C1 segment of cervical spinal cord (tissue), 14 donors: ENCODE measurements at places on chromosomes 7 and 10.
A peak's percentile ranks its signal among the peaks of the same experiment; 100 is the strongest.

DNA sequence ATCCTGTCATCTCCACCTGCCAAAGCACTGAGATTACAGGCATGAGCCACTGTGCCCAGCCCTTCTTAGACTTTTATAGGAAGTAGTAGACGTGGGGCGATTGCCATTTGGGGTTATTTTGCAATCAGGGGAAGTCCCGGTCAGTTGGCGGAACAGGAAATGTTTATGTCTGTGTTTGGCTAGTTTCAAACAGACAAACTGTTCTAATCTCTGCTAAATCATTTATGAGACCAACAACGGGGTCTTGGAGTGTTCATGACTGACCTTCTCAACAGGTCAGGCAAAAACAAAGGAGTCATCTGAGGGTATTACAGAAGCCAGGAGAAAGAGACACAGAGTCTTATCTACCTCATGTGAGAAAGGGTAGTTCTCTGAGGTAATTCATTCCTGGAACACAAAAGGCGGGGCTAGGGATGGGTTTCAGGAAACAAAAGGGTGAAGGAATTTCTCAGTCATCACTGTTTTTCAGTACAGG lies 6.6 kb upstream of the TPK1 start:
- peak; percentile 13 for DNase-seq

- no peak for DNase-seq
These were observed 285.4 kb downstream of the ACTR3B start for GRCh38 chr7:153044981-153045380.

GRCh38 chr7:45325378-45325777 lies 167.8 kb downstream of the RAMP3 start:
- DNase-seq, result no peak

DNA sequence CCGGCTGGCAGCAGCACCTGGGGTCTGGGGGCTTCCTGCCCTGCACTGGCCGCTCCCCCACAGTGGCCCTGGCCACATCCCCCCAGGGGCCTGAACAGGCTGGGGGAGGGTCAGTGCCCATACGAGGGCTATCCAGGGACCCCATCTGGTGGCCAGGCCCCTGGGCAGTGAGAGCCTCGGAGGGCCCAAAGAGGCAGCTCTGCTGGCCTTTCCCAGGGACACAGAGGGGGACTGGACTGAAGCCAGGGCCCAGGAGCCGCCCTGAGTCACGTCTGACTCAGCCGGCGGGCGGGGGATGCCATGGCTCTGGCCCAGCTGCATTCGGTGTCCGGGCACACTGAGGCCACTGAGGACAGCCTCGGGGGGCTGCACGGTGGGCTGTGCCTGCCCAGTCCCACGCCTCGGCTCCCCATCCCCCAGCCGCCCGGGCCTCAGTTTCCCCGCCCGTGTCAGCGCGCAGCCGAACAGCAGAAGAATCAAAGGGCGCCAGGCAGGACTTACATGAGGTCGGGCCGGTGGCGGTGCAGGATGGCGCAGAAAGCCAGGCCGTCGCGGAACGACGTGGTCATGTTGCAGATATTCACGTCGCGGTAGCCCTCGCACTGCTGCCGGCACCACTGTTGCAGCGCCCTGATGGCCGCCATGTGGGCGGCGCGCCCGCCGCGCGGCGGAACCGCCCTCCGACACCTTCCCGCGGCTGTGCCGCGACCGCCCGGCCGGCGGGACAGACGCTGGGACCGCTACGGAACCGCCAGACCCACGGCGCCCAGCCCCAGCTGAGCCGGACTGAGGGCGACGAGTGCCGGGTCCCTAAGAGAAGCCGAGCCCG lies at the start of gene MICALL2:
TSS of gene MICALL2 (minus strand) at position 788 of the 829 bp plus-strand sequence. CDS start at position 644, 144 bp downstream.
- peak; percentile 69 for DNase-seq

GRCh38 chr10:99433378-99434020 lies 3.1 kb upstream of the GOT1 start:
- no peak for DNase-seq

- DNase-seq, result no peak
These were observed 42.8 kb downstream of the CPXM2 start for GRCh38 chr10:123848564-123849457.

DNA sequence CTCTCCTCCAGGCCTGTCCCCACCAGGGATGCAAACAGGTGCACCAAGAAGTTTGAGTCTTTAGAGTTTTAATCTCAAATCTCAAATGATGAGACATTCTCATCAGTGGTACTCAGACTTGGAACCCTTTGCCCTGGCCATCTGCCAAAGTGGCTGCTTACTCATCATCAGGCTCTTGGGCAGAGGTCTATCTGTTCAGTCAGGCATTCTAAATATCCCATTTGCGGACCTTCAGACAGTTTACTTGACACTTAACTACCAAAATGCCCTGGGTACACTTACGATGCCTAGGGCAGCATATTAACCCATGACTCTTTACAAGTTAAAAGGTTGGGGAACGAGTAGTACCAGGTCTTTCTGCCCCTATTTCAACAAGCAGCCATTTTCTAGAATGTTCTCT lies 61.2 kb upstream of the YAE1 start:
- DNase-seq, result no peak

DNA sequence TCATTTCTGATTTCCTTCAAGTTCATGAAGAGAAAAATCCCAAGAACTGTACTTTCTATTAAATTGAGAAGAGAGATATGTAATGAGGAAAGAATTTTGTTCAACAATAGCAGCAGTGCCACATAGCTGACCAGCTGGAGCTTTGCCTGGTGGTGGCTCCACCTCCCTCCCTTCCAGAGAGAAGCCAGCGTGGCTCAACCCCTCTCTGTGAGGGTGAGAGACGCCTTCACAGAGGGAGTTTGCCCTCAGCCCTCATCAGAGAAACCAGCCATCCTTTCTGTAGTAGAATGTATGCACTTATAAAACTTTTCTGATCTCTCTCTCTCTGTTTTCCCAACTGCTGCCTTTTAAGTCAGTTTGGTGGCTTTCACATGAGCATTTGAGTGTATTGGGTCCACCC lies 20.5 kb upstream of the COL1A2 start:
- DNase-seq, result no peak

DNA sequence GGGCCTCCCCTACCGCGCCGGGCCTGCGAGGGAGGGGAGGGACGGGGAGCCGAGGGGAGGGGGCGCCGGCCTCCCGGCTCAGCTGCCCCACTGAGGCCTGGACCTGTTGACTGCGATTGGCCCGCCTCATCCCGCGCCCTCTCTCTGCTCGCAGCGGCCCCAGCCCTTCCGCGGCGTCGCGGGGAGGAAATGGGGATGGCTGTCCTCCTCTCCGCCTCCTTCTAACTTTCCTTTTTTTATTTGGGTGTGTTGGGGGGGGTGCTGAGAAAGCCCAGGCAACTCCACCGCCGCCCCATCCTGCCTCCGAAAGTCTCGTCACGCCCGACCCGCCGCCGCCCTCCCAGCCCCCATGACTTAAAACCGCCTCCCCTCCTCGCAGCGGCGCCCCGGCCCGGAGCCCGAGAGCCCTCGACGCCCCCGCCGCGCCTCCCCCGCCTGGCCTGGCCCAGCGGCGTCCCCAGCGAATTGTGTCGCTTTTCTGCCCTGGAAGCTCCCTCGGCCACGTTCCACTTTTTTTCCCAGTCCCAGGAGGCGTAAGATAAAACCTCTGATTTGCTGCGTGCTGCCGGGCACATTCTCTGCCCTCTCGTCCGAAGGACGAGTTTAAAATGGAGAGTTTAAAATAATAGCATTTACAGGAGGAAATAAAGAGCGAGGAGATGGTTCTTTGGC lies 842 bp upstream of the SKIDA1 start:
- DNase-seq, result peak; percentile 67

DNA sequence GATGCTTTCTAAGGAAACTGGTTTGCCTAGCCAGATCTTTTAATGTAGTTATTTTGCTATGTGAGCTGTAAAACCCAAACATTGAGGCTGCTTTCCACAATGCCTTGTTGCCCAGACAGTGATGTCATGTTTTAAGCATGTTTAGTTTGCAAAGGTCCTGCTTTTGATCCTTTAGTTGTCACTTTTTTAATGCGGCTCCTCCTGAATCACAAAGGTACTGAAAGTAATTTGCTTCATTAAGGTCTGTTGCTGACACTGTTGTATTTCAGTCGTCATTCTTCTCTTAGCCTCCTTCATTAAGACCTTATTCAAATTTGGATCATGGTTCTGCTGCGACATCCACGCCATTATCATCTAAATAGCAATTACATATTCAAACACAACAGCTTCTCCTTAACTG lies 10.6 kb downstream of the RPA3 start:
- DNase-seq, result no peak

- no peak for DNase-seq
These were observed 70.1 kb downstream of the MGMT start for GRCh38 chr10:129537151-129537550.

GRCh38 chr7:1242606-1243289 lies 10.1 kb downstream of the UNCX start:
- no peak for DNase-seq

DNA sequence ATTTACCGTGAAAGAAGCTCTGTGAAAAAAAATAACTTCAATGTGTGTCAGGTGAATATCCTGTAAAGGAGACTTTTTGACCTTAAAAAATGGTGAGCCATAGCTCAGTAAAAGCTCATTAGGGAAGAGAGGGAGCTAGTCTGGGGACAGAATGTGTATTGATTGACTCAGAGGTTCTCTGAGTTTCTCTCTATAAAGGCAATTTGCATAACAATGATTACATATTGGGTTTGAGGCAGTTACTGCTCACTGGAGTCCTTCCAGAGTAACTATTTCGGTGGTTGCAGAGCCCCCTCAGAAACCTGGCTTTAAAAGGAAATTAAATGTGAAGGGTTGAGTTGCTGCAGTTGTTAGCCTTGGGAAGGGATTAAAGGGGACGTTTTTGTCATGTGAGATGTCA lies 181.6 kb downstream of the GALNT17 start:
- DNase-seq, result no peak

DNA sequence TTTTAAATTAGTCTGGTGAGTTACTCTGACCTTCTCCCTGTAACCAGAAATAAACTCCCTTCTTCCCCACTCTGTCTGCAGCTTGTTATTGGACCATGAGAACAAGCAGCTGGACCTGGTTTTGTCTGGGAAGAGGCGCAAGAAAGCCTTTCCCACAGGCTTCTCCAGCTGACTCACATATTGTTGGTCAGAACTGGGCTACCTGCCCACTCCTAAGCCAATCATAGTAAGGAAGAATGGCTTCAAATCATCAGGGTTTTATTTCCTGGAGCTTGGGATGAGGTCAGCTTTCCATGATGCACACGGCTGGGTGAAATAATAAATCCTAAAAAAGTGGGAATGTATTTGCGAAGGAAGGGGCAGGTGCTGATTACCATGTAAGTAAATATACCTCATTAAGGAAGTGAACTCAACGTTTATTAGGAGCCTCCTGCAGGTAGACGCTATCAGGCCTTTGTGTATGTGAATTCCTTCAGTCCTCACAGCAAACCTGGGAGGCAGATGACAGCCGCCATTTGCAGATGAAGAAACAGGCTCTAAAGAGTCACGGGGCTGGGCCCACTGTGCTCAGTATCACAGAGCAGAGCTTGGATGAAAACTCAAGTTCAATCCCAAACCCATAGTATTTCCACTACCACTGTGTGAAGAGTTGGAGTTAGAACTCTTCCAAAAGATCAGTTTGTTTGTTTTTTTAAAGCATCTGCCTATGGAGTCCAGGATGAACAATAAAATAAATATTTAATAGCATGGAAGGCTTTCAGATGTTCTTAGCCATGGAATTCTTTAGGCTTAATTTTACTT lies 32.8 kb downstream of the IL15RA start:
- DNase-seq, result no peak

DNA sequence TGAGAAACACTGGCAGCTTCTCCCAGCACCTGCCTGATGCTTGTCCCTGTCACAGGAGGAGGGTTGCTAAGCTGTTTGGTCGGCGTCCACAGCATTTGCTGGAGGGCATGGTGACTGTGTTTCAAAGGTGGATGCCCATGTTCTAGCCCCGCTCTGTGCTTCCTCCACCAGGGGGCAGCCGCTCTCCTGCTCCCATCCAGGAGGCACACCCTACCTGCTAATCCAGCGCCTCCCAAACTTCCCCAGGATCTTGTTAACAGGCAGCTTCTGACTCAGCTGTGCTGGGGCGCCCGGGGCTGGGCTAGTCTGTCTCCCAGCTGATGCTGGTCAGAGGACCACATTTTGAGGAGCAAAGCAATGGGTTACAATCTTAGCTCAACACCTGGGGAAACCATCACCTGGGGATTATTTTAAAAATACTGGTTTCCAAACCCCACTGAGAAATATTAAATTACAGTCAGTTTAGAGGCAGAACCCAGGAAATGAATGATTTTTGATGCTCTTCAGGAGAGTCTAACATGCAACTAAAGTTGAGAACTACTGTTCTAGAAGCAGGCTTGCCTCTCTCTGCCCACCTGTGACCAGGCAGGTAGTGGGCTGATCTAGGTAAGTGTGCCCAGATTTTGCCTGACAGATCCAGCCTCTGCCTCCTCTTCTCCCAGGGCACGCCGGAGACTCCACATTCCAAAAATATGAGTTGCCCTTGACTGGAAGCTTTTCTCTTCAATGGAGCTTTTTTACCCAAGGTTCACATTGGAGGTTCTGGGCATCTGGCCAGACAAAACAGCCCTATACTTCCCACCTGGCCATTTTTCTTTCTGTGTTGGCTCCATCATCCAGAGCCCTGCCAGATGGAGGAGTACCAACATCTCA lies 92.7 kb upstream of the GPR26 start:
- DNase-seq, result no peak

GRCh38 chr7:133359449-133359848 lies 106.6 kb downstream of the EXOC4 start:
- DNase-seq, result no peak

DNA sequence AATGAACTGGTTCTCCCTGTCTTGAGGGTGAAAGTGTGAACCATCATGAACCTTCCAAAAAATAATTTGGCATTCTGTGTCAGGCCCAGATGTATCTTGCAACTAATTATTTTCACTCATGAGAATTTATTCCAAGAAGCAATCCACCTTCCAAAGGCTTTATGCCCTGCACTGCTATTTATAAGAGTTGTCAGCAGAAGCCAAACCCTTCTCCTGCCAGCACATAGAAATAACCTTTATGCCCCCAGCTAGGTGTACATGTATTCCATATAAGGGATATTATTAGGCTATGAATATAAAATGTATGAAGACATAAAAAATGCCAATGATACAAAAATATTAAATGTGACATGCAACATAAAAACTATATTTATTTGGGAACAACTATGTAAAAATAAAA lies 69.0 kb upstream of the GDF10 start:
- DNase-seq, result no peak

DNA sequence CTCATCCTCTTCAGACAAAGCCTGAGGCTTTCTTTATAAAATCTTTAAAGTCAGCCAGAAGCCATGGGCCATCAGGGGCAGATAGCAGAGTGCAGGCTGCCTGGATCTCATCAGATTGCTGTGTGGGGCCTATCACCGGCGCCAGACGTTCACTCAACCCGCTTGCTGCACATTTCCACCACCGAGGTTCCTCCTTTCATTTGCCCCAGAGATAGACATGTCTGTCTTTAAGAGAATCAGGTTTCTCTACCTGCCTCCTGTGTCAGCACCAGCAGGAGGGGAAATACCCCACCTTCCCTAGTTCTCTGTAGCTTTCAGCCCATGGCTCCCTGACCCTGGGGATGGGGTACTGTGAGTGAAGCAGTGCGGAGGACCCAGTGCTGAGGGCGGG lies 22.0 kb downstream of the SLC18A2 start:
- no peak for DNase-seq

GRCh38 chr7:24572016-24572392 lies 1.2 kb upstream of the PALS2 start:
- no peak for DNase-seq

- no peak for DNase-seq
These were observed 63.5 kb upstream of the EGFR start for GRCh38 chr7:54955296-54955695.
